Activated T-helper 17 cell treated with anti-CD3 and anti-CD28 coated beads, Interleukin-2, amount 50 U/mL, for 72 hours (primary cell): ENCODE measurements at places on chromosomes 1 and 21. TPM values are rescaled to one million over a fixed set of nuclear protein-coding genes. Genes with fewer than 3 reads are reported as not detected.

DNA sequence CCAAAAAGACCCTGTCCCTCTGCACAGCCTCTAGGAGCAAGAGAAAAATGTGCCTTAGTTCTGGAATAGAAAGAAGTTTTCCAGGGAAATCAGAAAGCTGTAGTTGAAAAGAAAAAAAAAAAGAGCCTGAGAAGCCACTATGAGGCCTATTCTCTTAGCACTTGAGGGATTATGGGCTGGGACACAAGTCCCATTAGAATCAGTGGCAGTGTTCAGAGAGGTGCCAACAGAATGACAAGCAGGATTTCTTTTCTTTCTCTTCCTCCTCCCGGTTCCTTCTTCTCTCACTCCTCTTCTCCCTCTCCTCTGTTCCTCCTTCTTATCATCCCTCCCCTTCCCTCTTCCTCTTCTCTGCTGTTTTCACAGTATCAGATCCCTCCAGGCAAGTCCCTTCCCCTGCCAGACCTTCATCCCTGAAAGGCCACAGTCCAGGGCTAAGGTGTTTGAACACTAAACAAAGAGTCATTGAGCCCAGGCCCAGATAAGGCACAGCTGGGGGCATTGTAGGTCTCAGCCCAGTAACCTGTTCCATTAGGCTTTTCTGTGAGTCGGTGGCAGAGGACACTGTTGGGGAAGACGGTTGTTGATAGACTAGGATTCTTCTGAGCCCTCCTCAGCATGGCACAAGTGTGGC lies 64.7 kb upstream of the LPGAT1 start:
- H3K27me3 ChIP-seq: peaks cover 2% of the 10 kb centered on the region
- no peak overlapping the region for H3K4me3 ChIP-seq
- H3K4me1 ChIP-seq: no peaks in the 10 kb centered on the region
- no peaks in the 10 kb centered on the region for H3K36me3 ChIP-seq

CD1B gene
- not detected for total RNA-seq

- H3K4me1 ChIP-seq: no peaks in the 10 kb centered on the region
- H3K27ac ChIP-seq: no peak overlapping the region
- H3K27me3 ChIP-seq: peaks cover 4% of the 10 kb centered on the region
- no peak overlapping the region for H3K4me3 ChIP-seq
Observed at GRCh38 chr1:88150330-88150729, 533.7 kb upstream of the PKN2 start.

CDK18 gene
- total RNA-seq: 0.91 TPM

GRCh38 chr1:247102381-247102780 lies 1.8 kb downstream of the ZNF669 start:
- H3K36me3 ChIP-seq: peaks cover 57% of the 10 kb centered on the region
- peak overlapping the region; percentile 81 for H3K4me3 ChIP-seq
- H3K27me3 ChIP-seq: peaks cover 2% of the 10 kb centered on the region
- no peaks in the 10 kb centered on the region for H3K4me1 ChIP-seq
- H3K27ac ChIP-seq: no peak overlapping the region

DNA sequence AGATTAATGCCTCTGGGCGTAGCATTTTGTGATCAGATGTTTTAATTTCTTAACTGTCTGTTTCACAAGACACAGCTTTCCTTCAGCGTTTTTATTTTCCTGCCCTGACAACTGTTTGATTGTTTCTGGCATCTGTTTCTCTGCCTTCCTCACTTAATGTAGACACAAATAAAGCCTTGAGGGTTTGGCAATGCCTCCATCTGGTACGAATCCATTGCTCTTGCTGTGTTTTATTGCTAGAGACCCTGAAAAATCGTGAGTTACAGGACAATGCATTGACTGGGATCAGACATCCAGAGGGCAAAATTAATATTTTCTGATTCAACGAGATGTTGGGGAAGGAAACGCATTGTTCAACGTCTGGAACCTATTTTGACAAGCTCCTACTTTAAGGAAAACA lies 363.5 kb downstream of the MRPL39 start:
- H3K27me3 ChIP-seq: peaks cover 3% of the 10 kb centered on the region
- ATAC-seq: no peak
- no peak overlapping the region for H3K27ac ChIP-seq
- H3K4me3 ChIP-seq: no peak overlapping the region

DNA sequence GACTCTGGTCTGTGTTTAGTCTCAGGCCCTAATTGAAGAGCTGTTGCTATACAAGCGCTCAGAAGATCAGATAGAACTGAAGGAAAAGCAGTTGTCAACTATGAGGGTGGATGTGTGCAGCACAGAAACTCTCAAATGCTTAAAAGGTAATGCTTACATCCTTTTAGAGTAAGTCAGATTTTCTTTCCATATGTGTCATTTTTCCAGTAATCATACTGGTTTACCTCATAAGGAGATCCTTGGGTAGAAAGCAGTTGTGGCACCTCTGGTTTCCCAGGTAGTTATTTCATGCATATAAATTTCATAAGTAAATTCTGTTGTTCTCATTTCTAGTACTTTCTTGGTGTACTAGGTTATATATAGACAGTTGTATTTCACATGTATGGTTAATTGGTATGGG lies 43.0 kb upstream of the TARS2 start:
- H3K4me3 ChIP-seq: peak overlapping the region; percentile 54
- H3K27ac ChIP-seq: peak overlapping the region; percentile 86
- peaks cover 94% of the 10 kb centered on the region for H3K36me3 ChIP-seq
- peak; percentile 96 for ATAC-seq
- peaks cover 6% of the 10 kb centered on the region for H3K4me1 ChIP-seq

DNA sequence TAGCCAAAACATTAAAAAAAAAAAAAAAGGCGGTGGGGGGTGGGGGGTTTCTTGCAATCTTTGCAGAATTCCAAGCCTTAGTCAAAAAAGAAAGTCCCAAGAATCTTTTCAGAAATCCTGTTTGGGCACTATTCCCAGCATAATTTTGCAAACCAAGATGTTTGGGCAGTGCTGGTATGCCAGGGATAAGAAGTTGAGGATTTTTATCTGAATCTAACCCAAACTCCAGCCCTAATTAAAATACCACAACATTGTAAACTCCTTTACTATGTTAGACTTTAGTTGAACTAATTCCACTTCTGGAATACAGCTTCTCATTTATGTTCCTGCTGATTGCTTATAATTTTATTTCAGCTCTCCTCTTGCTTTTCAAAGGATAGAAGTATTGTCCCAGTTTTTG lies 504.1 kb upstream of the ADGRL2 start:
- H3K27ac ChIP-seq: no peak overlapping the region
- ATAC-seq: no peak
- H3K27me3 ChIP-seq: no peaks in the 10 kb centered on the region
- no peaks in the 10 kb centered on the region for H3K36me3 ChIP-seq
- H3K4me3 ChIP-seq: no peak overlapping the region

- H3K27me3 ChIP-seq: no peaks in the 10 kb centered on the region
- H3K4me1 ChIP-seq: peaks cover 3% of the 10 kb centered on the region
- H3K4me3 ChIP-seq: no peak overlapping the region
Observed at GRCh38 chr1:228293816-228294500, 86.1 kb downstream of the OBSCN start.

- ATAC-seq: no peak
- H3K27ac ChIP-seq: no peak overlapping the region
- H3K27me3 ChIP-seq: no peaks in the 10 kb centered on the region
Observed at GRCh38 chr1:45987204-45987603, 145.2 kb downstream of the PIK3R3 start.

DNA sequence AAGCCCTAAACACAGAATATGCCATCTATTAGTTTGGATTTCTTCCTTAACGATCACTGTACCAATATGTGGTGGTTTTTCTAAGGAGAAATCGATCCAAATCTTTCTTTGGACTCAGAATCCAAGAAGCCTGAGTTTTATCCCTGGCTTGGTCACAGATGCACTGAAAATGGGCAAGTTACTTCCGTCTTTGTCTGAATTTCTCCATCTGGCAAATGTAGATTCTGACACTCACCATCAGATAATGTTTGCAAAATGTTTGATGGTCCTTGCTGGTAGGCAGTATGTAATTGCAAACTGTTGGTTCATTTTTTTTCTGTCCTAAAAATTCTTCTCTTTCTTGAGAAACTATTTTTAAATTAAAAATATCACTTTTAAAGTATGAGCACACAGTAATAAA lies 115.0 kb downstream of the TSEN15 start:
- peaks cover 4% of the 10 kb centered on the region for H3K27me3 ChIP-seq
- no peak overlapping the region for H3K4me3 ChIP-seq
- H3K4me1 ChIP-seq: no peaks in the 10 kb centered on the region
- no peak overlapping the region for H3K27ac ChIP-seq
- no peak for ATAC-seq
- H3K36me3 ChIP-seq: no peaks in the 10 kb centered on the region

- H3K36me3 ChIP-seq: no peaks in the 10 kb centered on the region
- no peaks in the 10 kb centered on the region for H3K27me3 ChIP-seq
- no peaks in the 10 kb centered on the region for H3K4me1 ChIP-seq
Observed at GRCh38 chr1:110292031-110292741, 47.0 kb upstream of the RBM15 start.

DPT gene
- not detected for total RNA-seq

GRCh38 chr21:34307991-34308532 lies 55.7 kb upstream of the KCNE2 start:
- H3K4me3 ChIP-seq: no peak overlapping the region
- H3K36me3 ChIP-seq: no peaks in the 10 kb centered on the region
- H3K27me3 ChIP-seq: peaks cover 6% of the 10 kb centered on the region

- peak overlapping the region; percentile 3 for H3K4me3 ChIP-seq
- peak; percentile 31 for ATAC-seq
- H3K4me1 ChIP-seq: peaks cover 46% of the 10 kb centered on the region
- H3K27ac ChIP-seq: peak overlapping the region; percentile 31
Observed at GRCh38 chr21:33332143-33332542, 7.4 kb downstream of the IFNAR1 start.

DNA sequence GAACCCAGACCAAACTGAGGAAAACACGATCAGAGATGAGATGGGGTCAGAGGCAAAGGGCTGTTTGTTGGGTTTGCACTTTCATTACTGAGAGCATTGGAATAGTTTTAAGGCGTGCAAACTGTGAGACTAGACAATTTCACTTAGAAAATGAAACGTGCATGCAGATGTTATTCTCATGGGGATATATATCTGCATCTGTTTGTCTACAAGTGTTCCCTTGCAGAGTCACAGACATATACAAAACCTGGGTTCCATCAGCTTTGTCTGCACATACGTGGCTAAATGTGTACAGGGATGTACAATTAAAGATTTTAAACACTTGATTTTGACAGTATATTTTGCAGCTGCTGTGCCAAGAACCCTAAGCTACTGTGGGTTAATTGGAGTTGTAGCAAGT lies 355.4 kb downstream of the KIF26B start:
- no peak overlapping the region for H3K4me3 ChIP-seq
- H3K27ac ChIP-seq: no peak overlapping the region
- no peaks in the 10 kb centered on the region for H3K36me3 ChIP-seq
- H3K27me3 ChIP-seq: peaks cover 42% of the 10 kb centered on the region
- no peaks in the 10 kb centered on the region for H3K4me1 ChIP-seq

- H3K36me3 ChIP-seq: no peaks in the 10 kb centered on the region
- H3K27me3 ChIP-seq: peaks cover 9% of the 10 kb centered on the region
- H3K4me3 ChIP-seq: no peak overlapping the region
- no peak for ATAC-seq
Observed at GRCh38 chr1:232263452-232263851, 366.5 kb downstream of the SIPA1L2 start.

DNA sequence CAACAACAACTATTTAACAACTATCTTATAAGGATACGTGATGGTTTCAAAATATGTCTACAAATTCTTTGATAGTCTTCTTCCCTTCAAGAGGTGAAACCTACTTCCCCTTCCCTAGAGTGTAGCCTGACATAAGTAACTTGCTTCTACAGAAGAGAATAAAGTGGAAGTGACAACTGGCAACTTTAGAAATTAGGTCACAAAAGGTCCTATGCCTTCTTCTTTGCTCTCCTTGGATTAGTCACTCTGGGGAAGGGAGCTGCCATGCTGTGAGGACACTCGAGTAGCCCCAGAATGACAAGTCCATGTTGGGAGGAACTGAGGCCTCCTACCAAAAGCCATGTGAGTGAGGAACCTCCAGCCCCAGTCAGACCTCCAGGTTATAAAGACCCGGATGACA lies 19.2 kb downstream of the EFCAB14 start:
- no peaks in the 10 kb centered on the region for H3K27me3 ChIP-seq
- H3K4me1 ChIP-seq: peaks cover 16% of the 10 kb centered on the region
- H3K27ac ChIP-seq: peak overlapping the region; percentile 48
- H3K36me3 ChIP-seq: peaks cover 87% of the 10 kb centered on the region

GRCh38 chr1:212952641-212952976 lies 2.3 kb downstream of the VASH2 start:
- H3K27ac ChIP-seq: no peak overlapping the region
- H3K4me1 ChIP-seq: no peaks in the 10 kb centered on the region
- H3K36me3 ChIP-seq: no peaks in the 10 kb centered on the region
- H3K27me3 ChIP-seq: peaks cover 34% of the 10 kb centered on the region
- peak overlapping the region; percentile 18 for H3K4me3 ChIP-seq

DNA sequence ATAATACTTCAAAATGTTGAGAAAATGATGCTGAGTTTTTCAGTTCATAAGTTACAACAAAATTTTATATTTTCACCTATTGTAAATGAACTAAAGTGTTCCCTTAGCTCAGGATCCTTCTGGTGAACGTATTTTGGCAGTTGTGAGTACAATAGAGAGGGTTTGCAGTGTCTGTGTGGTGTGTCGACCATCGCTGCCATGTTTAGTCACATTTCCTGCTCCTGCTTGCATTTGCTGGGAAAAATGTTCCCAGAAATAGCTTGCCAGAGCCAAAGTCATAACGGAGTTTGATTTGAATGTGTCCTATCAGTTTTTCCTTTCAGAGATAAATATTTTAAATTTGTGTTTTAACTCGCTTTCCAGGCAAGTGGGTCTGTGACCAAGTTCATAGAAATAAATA lies 117.1 kb upstream of the COL6A1 start:
- no peaks in the 10 kb centered on the region for H3K36me3 ChIP-seq
- H3K4me1 ChIP-seq: no peaks in the 10 kb centered on the region
- ATAC-seq: no peak
- no peaks in the 10 kb centered on the region for H3K27me3 ChIP-seq
- no peak overlapping the region for H3K4me3 ChIP-seq
- H3K27ac ChIP-seq: no peak overlapping the region

DNA sequence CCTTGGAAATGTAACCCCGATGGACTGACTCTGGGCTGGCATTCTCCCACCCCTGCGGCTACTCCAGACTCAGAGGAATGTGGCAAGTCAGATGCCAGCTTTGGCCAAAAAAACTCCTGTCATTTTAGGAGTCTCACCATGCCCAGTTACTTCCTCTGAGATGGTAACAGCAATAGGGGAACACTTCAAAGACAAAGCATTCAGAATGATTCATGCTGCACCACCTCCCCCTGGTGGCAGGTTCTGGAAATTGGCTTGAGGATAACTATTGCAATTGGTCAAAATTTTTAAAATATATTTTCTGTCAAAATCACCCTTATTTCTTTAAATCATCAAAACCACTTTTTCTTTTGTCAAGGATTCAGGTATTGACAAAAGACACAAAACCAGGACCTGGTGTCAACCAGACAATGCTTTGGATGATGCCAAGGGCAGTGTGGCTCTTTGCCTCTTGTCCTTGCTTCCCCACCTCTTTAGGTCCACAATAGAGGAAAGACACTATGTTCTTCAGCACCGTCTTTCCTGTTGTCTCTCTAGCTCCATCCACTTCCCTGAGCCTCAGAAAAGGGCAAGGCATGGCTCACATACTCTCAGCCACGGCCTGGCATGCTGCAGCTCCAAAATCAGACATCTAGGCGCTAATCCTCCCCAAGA lies 9.9 kb upstream of the CDCA8 start:
- no peak overlapping the region for H3K27ac ChIP-seq
- peak; percentile 76 for ATAC-seq
- peaks cover 64% of the 10 kb centered on the region for H3K36me3 ChIP-seq
